EH (cell line): ENCODE measurements at places on chromosomes 12 and 14.

DNA sequence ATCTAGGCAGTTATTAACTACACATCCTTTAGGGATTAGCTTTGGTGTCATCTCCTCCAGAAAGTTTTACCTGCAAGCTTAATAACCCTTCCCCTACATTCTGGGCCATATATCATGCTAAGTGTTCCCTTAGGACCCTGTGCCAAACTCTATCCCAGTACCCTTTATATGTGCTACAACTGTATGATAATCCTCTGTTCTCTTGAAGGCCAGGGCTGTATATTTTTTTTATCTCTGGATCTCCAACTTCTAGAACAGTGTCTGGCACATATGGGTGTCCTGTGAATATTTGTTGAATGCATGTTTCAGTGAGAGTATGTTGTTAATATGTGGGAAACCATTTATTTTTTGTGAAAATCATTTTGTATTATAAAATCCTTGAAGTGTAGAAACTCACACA lies 106.7 kb downstream of the PPM1A start:
- DNase-seq: no peak

DNA sequence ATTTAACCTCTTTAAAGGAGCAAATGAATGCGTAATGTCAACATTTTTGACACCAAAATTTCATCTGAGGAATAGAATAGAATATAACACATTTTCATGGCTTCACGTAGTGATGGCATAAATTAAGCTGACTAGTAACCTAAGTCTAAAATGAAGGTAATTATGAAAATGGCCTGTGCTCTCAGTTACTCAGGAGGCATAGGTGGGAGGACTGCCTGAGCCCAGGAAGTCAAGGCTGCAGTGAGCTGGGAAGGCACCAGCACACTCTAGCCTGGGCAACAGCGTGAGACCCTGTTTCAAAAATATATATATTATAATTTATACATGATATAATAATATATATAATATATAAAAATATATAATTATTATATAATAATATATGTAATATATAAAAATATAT lies 383.2 kb upstream of the ATP2B1 start:
- no peak for DNase-seq

DNA sequence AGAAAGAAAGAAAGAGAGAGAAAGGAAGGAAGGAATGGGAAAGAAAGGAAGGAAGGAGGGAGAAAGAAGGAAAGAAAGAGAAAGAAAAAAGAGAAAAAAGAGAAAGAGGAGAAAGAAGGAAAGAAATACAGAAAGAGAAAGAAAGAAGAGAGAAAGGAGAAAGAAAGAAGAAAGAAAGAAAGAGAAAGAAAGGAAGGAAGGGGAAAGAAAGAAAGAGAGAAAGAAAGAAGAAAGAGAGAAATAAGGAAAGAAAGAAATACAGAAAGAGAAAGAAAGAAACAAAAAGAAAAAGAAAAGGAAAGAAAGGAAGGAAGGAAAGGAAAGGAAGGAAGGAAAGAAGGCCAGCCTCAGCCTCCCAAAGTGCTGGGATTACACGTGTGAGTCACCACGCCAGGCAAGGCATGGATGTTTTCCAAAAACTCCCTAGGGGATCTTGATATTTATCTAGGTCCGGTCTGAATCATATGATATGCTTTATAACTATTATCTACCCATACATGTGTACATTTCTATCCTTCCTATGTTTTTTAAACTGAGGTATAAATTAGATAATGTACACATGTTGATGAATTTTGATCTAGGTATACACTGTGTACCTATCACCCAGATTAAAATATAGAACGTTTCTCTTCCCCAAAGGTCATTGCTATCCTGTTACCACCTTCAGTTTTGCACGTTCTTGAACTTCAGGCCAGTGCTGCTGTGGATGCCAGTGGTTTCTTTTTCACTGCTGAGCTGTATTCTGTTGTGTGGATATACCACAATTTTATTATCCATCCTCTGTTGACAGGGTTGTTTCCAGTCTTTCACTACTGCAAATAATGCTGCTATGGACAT lies 177.9 kb downstream of the RBM19 start:
- DNase-seq: peak; percentile 76

GRCh38 chr12:25014961-25015360 lies 66.1 kb upstream of the BCAT1 start:
- DNase-seq: peak; percentile 6

DNA sequence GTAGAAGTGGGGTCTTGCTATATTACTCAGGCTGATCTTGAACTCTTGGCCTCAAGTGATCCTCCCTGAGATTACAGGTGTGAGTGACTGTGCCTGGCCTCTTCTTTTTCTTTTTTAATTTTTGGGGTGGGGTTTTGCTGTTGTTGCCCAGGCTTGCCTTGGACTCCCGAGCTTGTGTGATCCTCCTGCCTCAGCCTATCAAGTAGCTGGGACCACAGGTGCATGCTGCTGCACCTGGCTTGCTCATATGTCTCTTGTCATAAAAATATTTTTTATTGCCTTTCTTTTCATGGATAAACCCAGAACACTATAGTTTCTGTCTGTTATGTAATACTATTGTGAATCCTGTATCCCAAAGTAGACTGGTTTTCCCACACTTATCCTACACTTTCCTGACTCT lies 26.0 kb downstream of the SCYL2 start:
- no peak for DNase-seq

- no peak for DNase-seq
These were observed 205.1 kb upstream of the TBX3 start for GRCh38 chr12:114888928-114889584.
